T follicular helper cell (primary cell): ENCODE measurements at places on chromosomes 5 and 9.

DNA sequence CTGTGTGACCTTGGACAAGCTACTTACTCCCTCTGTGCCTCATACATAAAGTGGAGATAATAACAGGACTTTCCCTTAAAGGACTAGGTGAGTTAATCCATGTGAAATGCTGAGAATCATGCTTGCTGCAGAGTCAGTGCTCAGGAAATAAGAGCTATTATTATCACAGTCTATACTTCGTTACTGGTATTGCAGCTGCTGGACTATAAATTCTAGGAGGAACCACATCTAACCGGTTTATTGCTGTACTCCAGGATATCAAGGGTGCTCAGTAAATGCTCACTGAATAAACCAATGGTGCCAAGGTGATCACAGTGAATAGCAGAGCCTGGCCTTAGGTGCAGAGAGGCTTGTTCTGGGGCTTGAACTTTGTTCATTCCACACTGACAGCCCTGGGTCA, 69.3 kb downstream of the HSPA4 start:
- no peak for DNase-seq

- no peak for DNase-seq
Measured at GRCh38 chr5:179918742-179919486, 11.2 kb upstream of the TBC1D9B start.

DNA sequence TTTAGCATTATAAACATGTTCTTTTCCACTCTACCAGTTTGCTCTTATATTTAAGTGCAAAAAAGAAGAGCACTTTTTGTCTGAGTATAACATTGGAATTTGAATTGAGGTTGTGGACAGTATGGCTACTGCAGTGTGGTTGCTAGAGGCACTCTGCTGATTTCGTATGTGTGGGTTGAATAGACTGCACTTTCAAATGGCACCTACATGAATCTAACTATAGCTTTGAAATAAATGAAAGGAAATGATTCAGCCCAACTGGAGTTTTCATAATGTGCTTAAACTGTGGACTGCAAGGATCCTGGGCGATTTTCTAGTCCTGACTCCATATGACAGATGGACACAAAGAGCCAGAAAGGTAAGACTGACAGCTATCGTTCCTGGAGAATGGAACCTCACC, 657.6 kb upstream of the RIOK2 start:
- DNase-seq = no peak

DNA sequence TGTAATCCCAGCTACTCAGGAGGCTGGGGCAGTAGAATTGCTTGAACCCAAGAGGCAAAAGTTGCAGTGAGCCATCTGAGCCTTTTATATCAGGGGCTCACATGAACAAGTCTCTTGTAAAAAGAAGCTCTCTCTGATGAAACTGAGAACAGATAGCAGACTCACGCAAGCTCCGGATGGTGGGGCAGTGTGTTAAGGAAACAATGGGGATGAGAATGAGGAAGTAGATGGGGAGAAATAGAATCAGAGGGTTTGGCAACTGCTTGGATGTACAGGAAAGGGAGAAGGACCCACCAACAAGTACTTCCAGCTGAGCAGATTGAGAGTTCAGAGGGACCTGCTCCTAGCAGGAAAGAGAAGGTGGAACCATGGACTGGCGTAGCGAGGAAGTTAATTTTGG, 18.6 kb downstream of the TMEM252 start:
- no peak for DNase-seq

GRCh38 chr5:112616812-112617547, 120.7 kb upstream of the APC start:
- DNase-seq = no peak

DNA sequence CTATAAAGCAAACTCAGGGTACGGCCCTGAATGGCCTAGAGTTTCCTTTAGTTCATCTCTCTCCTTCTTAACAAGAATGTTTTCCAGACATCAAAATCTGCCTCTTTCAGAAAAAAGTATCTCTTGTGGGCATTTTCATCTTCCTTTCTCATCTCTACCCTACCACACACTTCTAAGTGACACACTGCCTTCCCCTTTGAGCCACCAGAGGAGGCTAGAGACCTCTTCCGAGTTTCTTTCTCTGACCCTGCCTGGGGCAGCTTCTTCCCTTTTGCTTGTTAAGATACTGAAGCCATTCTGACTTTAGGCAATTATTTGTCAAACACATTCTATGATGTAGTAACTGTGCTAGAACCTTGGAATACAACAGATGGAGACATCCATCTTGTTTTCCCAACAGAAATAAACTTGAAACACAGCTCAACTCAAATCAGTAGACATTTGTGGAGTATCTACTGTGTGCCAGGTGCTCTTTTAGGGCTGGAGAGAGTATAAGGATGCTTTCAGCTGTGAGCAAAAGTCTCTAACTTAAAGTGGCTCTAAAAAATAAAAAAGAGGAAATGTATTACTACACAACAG, 8.6 kb upstream of the SV2C start:
- DNase-seq = no peak

- no peak for DNase-seq
Measured at GRCh38 chr9:71629578-71630215, 138.6 kb downstream of the CEMIP2 start.

GRCh38 chr9:74521009-74521408, 23.9 kb downstream of the RORB start:
- DNase-seq = no peak
